ENCODE measurements at places on chromosomes 1 and 21.

DNA sequence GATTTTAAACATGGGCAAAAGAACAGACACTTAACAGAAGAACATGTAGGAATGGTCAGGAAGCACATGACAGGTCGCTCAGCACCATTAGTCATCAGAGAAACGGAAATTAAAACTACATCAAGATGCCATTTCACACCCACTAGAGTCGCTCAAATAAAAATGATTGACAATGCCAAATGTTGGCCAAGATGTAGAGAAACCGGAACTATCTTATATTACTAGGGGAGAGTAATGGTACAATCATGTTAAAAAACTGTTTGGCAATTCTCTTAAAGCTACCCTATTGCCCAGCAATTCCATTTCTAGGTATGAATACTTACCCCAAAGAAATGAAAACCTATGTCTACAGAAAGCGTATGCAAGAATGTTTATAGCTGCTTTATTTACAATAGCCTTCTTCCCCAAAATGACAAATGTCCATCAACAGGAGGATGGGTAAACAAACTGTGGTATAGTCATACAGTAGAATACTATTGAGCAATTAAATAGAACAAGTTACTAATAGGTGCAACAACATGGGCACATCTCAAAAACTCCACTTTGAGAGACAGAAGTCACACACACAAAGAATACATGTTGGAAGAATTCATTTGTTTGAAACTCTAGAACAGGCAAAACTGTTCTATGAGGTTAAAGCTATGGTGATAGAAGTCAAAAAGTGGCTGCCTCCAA, 92.8 kb downstream of the ETS2 start:
- no peak for DNase-seq

DNA sequence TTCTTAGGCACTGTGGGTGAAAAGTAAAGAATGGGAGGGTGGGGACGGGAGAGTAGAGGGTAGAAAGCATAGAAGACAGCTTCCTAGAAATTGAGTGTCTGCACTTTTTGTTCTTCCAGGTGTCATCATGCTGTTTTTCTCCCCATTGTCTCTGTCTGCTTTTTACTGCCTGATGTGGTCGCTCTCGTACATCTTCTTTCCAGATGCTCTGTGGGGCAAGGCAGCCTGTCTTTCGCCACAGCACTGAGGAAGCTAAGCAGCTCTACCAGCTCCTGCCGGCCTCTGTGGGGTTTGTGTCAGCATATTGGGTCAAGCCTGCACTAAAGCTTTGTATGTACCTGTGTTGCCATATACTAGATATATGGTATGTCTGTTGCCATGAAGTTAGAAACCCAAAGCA, 13.2 kb downstream of the TMEM269 start:
- peak; percentile 19 for DNase-seq

GRCh38 chr1:97791251-97791650, 129.6 kb downstream of the DPYD start:
- peak; percentile 27 for DNase-seq

- DNase-seq = no peak
These were observed 29.9 kb upstream of the CTBS start for GRCh38 chr1:84603941-84604830.

- no peak for DNase-seq
These were observed 27.1 kb upstream of the RUNX3 start for GRCh38 chr1:24957016-24957807.

DNA sequence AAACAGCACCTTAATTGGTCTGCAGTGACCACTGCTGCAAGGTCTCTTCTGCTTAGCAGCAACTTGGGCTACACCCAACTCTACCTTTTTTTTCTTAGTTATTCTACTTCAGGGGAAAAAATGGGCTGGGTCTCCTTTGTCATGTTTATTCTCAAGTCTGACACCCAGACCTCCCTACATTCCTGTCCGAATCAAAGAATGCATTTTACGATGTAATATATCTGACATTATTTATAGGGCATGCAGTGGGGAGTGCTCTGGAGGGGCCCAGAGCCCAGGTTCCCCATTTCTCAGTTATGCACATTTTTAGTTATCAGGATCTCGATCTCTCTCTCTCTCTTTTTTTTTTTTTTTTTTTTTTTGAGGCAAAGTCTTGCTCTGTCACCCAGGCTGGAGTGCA, 50.5 kb downstream of the OPTC start:
- no peak for DNase-seq

GRCh38 chr1:19372136-19372514, 60.0 kb downstream of the SLC66A1 start:
- no peak for DNase-seq

GRCh38 chr1:184930645-184931044, 43.7 kb downstream of the NIBAN1 start:
- DNase-seq = no peak

DNA sequence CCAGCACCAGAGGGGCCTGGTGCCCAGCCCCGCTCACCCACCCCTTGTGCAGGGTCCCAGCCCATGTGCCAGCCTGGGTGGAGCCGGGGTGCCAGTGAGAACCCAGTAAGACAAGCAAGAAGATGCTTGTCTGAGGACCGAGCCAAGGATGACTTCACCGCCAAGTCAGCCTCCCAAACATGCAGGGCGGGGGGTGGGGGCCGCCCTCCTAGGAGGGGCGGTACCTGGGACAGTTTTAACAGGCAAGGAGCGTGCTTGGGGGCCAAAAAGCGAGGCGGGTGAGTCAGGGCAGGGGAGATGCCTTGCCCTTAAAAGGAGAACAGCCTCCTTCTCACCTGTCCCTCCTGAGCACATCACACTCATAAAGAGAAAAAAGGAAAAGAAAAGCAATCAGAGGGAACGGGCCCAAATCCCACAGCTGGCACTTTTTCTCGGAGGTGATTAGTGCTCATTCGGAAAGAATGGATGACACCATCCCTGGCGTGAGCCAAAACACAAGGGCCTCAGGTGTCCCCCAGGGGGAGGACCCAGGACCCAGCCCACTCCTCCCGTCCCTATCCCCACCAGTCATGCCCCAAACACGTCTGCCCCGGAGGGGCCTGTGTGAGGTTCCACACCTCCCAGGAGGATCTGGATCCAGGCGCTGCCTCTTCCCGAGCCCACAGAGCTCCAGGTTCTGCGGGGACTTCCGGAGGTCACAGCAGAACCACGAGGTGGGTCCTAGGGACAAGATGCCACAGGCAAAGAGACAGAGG, 77.6 kb upstream of the IFFO2 start:
- no peak for DNase-seq

GRCh38 chr1:95636897-95637296, 402.9 kb downstream of the RWDD3 start:
- DNase-seq = no peak

DNA sequence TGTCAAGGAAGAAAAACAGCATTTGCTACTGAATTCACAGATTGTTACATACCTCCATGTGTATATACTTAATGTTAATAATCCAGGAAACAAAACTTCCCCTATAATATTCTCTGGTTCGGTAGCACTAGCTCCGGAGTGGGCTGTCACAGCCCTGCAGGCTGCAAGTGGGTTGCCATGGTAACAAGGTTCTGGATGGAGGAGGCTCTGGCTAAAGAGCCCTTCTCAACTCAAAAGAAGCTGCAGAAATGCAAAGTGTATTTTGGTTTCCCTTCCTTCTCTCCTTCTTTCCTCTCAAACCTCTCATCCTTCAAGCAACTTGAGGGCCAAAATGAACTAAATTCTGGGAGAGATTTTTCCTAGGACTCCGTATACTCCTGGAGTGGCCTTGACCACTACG, 45.2 kb downstream of the ASTN1 start:
- no peak for DNase-seq

- no peak for DNase-seq
These were observed 46.0 kb downstream of the PKP1 start for GRCh38 chr1:201329286-201329685.

- DNase-seq = no peak
These were observed 234.1 kb upstream of the VAMP3 start for GRCh38 chr1:7536891-7537591.

DNA sequence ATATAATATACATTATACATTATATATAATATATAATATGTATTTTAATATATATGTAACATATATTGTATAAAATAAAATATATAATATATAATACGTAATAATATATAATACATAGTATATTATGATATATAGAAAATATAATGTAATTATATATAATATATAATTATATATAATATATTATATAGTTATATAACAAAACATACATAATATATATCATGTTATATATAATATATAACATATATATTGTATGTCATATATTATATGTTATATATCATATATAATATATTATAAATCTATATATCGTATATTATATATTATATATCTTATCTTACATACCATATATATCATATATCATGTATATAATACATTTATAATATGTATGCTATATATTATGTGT, 248.2 kb upstream of the TPTE start:
- no peak for DNase-seq

- no peak for DNase-seq
These were observed 114.2 kb downstream of the BCAR3 start for GRCh38 chr1:93567255-93567918.

- no peak for DNase-seq
These were observed 92.6 kb upstream of the CASZ1 start for GRCh38 chr1:10888791-10889649.

DNA sequence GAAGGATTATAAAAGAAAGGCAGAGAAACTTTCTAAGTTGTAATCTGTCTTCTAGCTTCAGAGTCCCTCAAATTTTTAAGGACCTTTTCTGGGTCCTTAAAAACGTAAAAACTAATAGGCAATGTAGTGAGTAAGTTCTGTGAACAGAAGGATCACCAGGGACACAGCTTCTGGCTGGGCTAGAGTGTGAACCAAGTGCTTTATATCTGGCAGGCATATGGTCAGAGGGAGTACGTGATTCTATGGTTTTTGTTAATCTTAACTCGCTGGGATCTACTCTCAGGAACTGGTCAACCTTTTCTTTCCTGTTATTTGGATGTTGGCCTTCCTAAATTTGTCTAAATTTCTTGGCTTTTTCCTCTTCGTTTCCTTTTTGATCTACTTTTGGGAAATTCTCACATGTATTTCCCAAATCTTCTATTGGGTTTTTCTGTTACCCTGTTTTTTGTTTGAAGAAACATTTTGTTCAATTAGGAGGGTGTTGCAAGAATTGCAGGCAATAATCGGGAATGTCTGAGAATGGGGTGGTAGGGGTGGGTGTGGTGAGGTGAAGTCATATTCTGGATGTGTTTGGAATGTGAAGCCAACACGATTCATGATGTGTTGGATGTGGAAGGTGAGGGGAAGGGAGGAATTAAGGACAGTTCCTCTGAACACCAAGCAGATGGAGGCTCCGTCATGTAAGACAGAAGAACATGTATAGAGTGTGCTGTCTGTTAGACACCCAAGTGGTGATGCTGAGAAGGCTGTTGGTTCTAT, 193.2 kb downstream of the FMN2 start:
- DNase-seq = no peak

GRCh38 chr21:38376235-38376634, 119.4 kb downstream of the KCNJ15 start:
- no peak for DNase-seq

DNA sequence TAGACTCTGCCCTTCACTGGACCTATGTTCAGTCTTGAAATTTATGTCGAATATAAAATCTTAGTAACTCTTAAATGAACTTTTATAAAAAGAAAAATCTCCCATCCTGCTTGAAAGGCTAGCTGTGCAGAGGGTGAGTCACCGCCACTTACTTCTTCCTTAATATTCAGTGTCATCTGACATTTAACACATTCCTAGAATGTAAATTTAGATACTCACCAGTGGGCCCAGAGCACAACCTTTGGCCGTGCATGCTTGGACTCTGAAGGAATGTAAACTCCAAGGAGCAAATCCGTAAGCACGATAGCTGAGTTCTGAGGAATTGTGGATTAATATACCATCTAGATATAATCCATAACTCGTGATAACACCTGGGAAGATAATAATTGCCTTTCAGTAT, 403.3 kb downstream of the KCTD3 start:
- no peak for DNase-seq

GRCh38 chr1:38827318-38827717, 32.3 kb downstream of the RRAGC start:
- no peak for DNase-seq

DNA sequence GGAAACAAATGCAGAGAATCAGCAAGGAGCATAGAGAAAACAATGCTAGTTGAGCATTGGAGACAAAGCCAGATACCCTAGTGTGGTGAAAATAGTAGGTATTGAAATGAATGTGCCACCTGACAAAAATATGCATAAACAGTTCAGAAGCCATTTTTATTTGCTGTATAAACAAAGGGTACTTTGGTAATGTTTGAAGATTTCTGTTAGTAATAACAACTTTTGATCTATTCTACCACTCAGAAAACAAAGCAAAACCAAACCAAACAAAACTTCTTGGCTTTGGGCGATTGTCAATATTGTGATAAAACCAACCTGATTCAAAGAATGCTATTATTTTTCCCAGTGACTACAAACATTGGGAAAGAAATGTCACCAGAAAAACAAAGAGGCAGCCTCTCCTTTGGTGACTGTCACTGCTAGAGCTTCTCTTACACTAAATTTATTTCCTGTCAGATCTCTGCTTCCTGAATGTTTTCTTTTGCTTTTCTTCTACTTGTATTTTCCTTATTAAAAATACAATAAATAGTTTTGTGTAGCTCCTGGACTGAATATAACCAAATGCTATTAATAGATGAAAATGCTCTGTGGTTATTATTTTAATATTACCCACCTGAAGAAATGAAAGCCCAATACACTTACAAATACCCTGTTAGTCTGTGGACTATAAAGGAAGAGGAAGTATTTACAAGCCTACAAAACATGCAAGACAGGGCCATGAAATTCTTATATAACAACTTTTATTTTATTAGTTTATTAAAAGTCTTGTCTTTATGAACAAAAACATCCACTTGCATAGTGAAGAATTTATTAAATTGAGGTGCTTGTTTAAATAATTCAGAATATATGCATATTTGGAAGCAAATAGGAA, 5.7 kb downstream of the ATP6V1G3 start:
- no peak for DNase-seq

- peak; percentile 76 for DNase-seq
These were observed 16.8 kb downstream of the GNG4 start for GRCh38 chr1:235632506-235633401.

DNA sequence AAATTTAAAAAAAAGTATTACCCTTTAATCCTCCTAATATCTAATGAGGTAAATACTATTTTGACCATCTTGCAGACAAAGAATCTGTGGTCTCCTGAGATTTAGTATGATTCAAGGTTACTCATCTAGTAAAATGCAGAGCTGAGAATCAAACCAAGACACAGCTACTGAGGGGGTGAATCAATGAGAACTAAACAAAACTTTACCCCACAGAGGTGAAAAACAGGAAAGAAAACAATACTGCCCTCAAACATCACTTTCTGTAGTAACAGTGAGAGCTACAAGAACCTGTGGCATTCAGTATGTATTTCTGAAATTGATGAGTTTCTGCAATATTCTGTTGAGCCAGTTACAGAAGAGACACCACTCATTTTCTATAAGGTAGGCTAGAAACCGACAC, 85.1 kb downstream of the JAK1 start:
- DNase-seq = no peak

Data from RPMI8226 (cell line).